Esophagus squamous epithelium (tissue), 5 donors: ENCODE measurements at places on chromosomes 7 and 10.

- no peak for DNase-seq
These were observed 6.0 kb downstream of the ASB4 start for GRCh38 chr7:95491634-95492314.

GRCh38 chr7:101519324-101520023 lies 109.6 kb downstream of the MYL10 start:
- DNase-seq = no peak

DNA sequence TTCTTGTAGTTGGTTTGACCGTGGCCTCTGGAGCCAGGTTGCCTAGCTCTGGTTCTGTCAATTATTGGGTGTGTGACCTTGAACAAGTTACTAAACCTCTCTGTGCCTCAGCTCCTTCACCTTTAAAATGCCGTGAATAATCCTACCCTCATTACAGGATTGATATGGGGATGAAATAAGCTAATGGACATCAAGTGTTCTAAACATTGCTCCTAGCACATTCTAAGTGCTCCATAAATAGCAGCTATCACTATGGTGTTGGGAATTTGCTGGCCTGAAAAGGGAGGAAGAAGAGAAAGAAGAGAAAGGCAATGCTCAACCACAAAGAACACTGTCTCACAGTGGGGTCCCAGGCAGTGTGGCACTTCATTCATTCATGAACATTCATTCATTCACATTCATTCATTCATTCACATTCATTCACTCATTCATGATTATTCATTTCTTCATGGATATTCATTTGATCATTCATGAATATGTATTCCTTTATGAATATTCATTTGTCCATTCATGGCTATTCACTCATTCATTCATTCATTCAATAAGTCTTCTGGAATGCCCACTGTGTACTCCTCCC lies 38.8 kb downstream of the TMEM130 start:
- DNase-seq = no peak

GRCh38 chr10:130061760-130062159 lies 48.9 kb downstream of the C10orf143 start:
- DNase-seq = no peak

GRCh38 chr10:78450239-78450638 lies 416.6 kb downstream of the RPS24 start:
- DNase-seq = no peak

DNA sequence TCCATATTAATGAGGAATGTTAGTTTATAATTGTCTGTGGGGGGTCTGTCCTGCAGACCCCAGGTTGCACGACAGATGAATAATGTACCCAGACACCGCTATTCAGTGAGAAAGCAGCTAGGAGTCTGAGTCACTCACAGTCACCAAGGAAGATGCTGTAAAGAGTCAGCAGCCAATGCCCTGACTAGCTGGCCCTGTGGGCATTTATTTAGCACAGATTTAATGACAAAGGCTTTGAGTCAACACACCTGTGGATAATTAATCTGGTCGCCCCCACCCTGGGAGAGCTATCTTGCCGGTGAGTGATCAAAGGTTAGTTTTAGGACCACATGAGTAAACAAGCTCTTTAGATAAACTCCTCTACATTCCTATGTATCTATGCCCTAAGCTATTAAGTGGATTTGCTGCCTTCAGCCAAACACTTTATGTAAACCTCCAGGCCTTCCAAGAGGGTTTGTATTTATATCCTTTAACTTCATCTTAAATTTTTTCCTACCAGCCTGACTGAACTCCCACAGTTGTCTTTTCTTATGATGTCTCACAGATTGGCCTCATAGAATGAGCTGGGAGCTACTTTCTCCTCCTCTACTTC lies 180.0 kb upstream of the ADCY1 start:
- no peak for DNase-seq
